Right cardiac atrium (tissue), 5 donors: ENCODE measurements at places on chromosomes 6 and 20. TPM values are rescaled to one million over a fixed set of nuclear protein-coding genes. Genes with fewer than 3 reads are reported as not detected.

LAMA4 gene
- polyA plus RNA-seq = 24.2 TPM

SLC52A3 gene
- polyA plus RNA-seq = 1.6 TPM

RPS10 gene
- 1,117 TPM for polyA plus RNA-seq

SLC35D3 gene
- 0.05 TPM for polyA plus RNA-seq

AKAP12 gene
- 14.0 TPM for polyA plus RNA-seq

HLA-DRB5 gene
- polyA plus RNA-seq = 0.45 TPM

BEND6 gene
- polyA plus RNA-seq = 0.70 TPM

OPRL1 gene
- polyA plus RNA-seq = 0.81 TPM

TNFAIP3 gene
- 6.0 TPM for polyA plus RNA-seq

COL20A1 gene
- not detected for polyA plus RNA-seq

TREM1 gene
- 1.1 TPM for polyA plus RNA-seq

TSPO2 gene
- polyA plus RNA-seq = not detected

GNMT gene
- polyA plus RNA-seq = 3.0 TPM

FOXS1 gene
- polyA plus RNA-seq = 3.0 TPM

SLPI gene
- 2.1 TPM for polyA plus RNA-seq

ENPP4 gene
- 16.6 TPM for polyA plus RNA-seq

BMP2 gene
- 1.9 TPM for polyA plus RNA-seq

SIRPG gene
- polyA plus RNA-seq = not detected

PPIL6 gene
- 2.2 TPM for polyA plus RNA-seq

HCK gene
- 2.2 TPM for polyA plus RNA-seq
